CD4-positive, alpha-beta T cell treated with Interleukin-2 at 100 ng/mL for 4 hours (primary cell): ENCODE measurements at places on chromosomes 3 and 15.

DNA sequence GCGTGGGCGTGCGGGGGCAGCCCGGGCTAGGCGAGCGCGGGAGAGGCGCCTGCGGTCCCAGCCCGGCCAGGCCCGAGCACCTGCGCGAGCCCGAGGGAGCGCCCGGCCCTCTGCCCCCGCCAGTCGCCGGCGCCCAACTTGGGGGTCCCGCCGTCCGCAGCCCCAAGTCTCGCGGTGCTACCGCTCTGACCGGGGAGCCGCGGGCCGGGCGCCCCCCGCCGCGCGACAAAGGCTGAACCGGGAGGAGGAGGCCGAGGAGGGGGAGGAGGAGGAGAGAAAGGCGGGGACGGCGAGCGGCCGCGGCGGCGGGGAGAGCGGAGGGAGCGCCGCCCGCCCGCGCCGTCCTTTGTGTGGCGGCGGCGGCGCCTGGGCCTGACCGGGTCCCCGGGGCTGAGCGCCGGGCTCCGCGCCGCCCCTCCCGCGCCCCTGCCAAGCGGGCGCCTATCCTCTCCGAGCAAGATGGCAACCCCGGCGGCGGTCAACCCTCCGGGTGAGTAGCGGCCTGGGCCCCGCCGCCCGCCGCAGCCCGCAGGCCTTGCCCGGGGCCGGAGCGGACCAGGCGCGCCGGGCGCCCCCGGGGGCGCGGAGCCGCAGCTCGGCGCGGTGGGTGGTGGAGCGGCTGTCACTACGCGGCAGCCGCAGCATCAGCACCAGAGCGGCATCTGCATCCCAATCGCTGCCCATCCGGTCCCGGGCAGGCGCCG lies at the start of gene ARNT2:
Gene ARNT2 (plus strand): TSS at position 326 of the 704 bp plus-strand sequence. CDS start 134 bp downstream, at position 460.
- no peak for DNase-seq

DNA sequence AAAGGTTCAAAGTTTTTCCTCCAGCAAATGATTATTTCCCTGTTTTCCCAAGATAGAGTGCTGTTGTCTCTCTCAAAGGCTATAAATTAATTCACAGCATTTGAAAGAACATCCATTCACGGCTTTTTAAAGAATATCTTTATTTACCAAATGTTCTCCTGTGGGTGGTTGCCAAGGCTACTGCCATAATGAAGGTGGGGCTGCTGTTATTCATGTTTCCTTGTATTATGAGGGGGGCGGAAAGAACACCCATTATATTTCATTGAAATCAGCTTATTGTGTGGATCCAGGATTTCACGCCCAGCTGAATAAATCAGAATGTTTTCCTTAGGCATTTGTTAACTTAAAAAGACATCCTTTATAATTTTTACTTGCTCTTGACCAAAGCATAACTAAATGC lies 10.1 kb downstream of the SRP14 start:
- DNase-seq = no peak

DNA sequence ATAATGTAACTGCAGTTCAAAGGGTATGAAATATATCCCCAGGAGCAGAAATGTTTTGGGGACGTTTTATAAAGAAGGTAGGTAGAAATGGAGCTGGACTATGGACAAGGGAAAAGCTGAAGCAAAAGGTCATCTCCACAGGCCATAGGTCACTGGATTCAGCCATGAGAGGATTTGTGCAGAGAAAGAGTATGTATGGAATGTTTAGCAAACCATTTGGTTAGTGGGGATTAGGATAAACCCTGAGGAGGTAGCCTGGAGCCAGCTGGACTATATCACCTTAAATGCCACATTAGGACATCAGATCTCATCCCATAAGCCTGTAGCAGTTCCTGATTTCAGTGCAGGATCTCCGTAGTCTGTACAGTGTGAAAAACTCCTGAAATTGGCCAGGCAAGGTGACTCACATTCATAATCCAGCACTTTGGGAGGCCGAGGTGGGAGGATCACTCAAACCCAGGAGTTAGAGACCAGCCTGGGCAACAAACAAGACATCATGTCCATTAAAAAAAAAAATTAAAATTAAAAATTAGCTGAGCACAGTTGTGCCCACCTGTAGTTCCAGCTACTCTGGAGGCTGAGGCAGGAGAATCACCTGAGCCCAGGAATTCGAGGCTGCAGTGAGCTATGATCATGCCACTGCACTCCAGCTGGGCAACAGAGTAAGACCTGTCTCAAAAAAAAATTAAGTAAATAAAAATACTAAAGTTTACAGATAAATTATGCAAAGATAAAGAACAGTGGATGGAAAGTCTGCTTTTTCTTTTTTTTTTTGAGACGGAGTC lies 4.7 kb downstream of the IP6K1 start:
- DNase-seq = no peak

DNA sequence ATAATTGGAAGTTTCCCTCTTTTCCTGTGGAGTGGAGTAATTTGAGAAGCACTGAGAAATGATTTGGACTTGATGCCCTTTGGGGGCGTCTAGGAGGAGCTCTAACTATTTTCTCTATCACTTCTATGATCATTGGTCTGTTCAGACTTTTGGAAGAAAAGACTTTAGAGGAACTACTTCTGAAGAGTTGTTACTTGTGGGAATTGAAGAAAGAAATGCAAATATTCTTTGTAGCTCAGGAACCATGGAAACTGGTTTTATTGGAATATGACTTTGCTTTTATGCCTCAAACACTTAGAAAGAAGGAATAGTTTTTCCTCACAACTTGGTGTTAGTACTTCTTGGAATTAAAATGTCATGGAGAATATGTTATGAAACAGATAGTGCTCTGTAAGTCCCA lies 122.0 kb upstream of the ALDH1A3 start:
- no peak for DNase-seq

- DNase-seq = no peak
Measured at GRCh38 chr15:96891046-96891445, 560.5 kb downstream of the NR2F2 start.

- DNase-seq = no peak
Measured at GRCh38 chr3:45572755-45573154, 21.8 kb upstream of the LIMD1 start.

DNA sequence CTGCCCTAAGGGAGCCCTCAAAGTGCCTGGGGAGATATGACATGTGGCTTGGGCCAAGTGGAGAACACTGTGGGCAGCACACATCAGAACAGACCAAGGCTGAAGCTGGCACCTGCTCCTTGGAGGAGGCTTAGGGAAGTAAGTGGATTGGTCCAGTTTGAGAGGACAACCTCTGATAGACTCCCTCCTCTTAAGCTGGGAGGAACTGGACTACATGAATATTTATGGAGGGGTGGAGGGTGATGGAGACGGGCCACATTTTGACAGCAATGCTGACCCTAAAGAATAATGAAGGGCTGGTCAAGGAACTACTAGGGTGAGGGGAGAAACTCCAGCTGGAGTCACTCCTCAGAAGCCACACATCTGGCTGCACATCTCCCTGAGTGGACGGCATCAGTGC lies 6.5 kb upstream of the CD276 start:
- DNase-seq = no peak

DNA sequence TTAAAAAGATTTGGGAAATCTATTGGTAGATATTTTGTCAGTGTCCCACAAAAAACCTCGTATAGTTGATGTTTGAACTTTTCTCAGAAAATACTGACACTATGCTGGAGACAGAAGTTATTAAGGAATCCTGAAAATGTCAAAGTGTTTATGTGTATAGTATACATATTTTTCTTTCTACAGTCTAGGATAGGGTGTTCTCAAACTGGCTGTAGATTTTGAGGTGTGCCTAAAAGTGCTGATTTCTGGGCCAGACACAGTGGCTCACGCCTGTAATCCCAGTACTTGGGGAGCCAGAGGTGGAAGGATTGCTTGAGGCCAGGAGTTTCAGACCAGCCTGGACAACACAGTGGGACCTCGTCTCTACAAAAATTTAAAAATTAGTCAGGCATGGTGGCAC lies 322.0 kb downstream of the NLGN1 start:
- no peak for DNase-seq

DNA sequence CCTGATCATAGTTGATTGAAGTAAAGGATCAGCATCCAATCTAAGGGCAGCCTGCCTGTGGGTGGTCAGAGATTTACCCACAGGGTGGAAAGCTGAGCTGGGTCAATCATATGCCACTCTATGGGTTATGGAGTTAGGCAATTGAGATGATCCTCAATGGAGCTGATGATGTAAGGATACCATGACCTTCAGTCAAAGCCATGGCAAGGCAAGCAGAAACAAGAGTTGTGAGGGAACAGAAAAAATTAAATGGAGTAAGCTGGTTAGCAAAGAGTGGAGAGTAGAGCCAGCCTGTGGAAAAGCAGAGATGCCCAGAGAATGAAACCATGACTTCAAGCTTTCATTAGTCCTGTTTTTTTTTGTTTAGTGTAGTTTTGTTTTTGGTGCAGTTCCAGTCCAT lies 5.7 kb upstream of the IQGAP1 start:
- no peak for DNase-seq

- no peak for DNase-seq
Measured at GRCh38 chr3:62686503-62687294, 188.5 kb downstream of the CADPS start.

DNA sequence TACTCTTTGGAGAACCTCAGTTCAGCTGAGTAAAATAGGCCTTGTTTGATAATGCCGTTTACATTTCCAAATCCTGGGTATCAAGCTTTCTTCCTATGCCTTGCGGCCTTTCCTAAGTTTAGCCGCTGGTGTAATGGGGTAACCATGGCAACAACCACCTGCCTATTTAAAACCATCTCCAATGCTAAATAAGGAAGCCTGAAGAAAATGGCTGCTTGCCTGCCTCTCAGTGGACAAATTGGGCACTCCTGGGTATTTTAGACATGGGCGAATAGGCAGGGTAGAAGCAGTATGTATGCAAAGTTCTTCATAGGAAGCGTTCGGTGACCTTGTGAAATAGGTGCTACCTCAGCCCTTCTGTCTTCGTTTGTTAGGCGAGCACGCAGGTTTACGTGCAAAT lies 122.7 kb downstream of the DGKG start:
- DNase-seq = no peak

- no peak for DNase-seq
Measured at GRCh38 chr3:10445561-10446175, 59.7 kb downstream of the ATP2B2 start.

GRCh38 chr3:152226176-152226575 lies 42.6 kb upstream of the MBNL1 start:
- DNase-seq = no peak

DNA sequence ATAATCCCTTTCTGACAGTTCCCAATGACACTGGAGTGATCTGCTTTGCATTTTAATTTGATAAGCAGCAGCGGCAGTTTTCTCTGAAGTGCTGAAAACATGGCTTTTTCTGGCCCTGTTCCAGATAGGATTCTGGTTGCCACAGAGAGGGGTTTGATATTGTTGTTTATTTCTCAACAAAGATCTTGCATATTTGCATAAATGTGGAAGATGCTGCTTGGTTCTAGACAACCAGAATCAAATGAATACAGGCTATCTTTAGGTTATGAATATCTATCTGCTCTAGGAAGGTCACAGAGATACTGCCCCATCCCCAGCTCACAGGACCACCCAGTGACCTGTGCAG lies 137.1 kb downstream of the ZNF609 start:
- peak; percentile 42 for DNase-seq

GRCh38 chr3:17626395-17626794 lies 116.0 kb downstream of the TBC1D5 start:
- no peak for DNase-seq

- no peak for DNase-seq
Measured at GRCh38 chr3:46863261-46863782, at the start of gene MYL3. Gene MYL3, minus strand, starts transcription at chr3:46863444. Its CDS starts 54 bp downstream, at chr3:46863390.

DNA sequence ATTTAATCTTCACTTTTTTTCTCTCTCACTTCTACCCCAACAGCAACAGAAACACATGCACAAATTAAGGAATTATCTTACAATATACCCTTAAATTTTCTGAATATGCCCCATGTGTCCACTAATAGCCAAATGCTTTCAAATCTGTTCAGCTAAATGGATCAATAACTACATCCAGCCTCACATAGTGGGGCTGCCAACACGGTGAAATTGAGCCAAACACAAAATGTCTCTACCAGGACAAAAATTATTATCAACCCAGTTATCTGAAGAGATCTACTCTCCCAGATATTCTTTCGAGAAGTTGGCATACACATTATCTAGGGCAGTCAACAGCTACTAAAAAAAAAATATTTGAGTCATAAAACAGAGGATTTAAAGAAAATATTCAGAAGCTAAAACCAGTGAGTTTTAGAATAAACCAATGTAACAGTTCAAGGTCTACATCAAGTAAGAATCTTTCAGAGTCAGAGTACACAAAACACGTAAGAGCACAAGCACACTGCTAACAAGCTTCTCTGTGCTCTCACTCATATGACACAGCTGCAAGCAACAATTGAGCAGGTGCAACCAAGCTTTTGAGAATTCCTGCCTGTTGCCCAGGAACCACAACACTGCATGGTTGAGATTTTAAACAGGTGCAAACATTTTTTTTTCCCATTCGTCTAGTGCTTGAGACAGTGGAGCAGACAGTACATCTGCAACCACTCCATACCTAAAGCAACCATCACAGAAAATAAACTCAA lies 247.7 kb downstream of the ZBTB20 start:
- no peak for DNase-seq

DNA sequence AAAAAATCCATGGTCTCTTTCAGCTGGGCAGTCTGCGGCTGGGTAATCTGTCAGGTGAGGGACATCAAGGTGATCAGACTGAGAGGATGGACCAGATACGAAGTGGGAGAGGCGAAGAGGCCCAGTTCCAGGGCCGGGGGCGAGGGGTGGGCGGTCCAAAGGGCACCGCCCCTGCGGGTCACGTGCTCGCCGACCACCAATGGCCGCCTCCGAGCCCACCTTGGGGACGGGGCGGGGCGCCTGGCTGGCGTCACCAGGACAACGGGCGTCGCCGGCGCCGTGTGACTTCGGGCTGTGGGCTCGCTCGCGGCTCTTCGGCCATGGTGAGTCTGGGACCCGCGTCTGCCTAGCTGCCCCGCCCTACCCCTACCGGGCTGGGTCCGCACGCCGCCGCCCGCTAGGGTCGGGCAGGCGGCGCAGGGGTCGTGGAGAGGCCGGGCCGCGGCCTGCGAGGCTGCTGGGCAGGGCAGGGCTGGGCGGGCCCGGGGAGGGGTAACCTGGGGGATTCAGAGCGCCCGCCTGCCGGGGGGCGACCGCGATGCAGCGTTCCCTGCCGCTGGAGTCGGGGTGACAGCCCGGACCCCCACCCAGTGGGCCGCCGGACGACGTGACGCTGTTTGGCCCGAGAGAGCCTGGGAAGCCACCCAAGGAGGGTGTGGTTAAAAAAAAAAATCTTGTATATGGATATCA lies at the start of gene FBXL2:
Gene FBXL2 (plus strand): TSS at position 250 of the 690 bp plus-strand sequence. CDS start 71 bp downstream, at position 321.
- DNase-seq = no peak

- DNase-seq = no peak
Measured at GRCh38 chr3:159429702-159430101, 558.9 kb upstream of the IL12A start.

- DNase-seq = no peak
Measured at GRCh38 chr3:79986338-79986737, 218.5 kb upstream of the ROBO1 start.

DNA sequence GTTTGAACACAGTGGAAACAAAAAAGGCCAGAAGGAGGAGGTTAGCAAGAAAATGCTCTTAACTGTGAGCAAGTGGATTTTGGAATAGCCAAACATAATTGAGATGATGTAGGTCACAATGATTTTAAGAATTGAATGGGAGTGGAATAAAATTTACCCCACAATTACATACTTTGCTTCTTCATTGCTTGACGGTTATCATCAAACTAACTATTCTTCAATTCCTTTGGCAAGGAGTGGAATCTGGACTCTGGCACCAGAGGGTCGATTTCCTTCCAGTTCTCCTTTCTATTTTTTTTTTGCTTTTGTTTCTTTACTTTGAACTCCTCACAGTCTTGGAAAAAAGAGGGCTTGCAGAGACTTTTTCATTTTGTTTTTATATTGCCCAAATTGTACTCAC lies 634.5 kb upstream of the TGFBR2 start:
- no peak for DNase-seq

- DNase-seq = no peak
Measured at GRCh38 chr3:161401389-161401788, 30.1 kb upstream of the SPTSSB start.
